ENCODE measurements at places on chromosomes 4 and X. TPM values are rescaled to one million over a fixed set of nuclear protein-coding genes. Genes with fewer than 3 reads are reported as not detected.

DNA sequence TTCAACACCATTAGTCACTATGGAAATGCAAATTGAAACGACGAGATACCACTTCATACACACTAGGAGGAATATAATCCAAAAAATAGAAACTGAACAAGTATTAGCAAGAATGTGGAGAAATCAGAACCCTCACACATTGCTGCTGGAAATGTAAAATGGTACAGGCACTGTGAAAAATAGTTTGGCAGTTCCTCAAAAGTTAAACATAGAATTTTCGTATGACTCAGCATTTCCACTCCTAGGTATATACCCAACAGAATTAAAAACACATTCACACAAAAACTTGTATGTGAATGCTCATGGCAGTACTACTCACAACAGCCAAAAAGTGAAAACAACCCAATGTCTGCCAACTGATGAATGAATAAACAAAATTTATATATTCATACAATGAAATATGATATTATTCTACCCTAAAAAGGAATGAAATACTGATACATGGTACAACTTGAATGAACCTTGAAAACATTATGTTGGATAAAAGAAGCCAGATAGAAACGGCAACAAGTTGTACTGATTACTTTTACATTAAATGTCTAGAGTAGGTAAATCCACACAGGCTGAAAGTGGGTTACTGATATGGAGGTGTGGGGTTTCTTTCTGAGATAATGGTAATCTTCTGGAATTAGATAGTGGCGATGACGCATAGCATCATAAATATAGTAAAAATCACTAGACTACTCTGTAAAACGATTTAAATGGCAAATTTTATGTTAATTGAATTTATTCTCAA is 22.3 kb downstream of the TEC start:
- DNase-seq, result no peak

- no peak for DNase-seq
These were observed 89.7 kb downstream of the SYTL5 start for GRCh38 chrX:38095971-38096529.

DNA sequence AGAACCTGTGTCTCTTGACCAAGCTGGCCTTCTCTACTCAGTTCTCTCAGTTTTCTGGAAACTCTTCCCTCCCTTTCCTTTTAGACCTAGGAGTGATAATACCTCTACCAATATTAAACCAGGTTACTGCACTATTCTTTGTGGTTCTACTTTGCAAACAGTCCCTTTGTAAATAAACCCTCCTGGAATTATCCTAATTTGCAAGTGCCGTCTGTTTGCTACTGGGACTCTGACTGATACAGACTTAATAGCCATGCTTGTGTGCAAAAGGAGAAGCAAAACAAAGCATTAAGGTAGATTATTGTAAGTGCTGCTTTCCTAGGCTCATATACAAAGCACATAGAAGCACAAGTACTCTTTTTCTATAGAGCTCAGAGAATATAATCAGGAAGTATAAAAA is 507.0 kb downstream of the INPP4B start:
- DNase-seq, result no peak

DNA sequence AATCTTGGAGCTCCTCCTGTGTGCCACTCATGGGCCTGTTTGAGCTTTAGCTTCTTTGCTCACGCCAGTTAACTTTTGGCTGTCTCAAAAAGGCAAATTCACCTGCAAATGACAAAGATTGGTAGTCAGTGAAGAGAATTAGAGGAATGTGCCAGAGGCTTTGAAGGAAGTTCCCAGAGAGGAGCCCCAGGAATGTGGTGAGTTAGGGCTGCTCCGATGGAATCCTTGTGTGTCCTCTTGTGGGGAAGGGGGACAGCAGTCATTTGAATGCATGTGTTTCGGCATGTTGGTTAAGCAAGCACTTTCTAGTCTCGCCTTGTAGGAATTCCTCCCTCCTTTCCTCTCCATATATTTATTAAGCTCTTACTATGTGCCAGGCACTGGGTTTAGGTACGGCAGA is 62.9 kb downstream of the ELF4 start:
- no peak for DNase-seq

DNA sequence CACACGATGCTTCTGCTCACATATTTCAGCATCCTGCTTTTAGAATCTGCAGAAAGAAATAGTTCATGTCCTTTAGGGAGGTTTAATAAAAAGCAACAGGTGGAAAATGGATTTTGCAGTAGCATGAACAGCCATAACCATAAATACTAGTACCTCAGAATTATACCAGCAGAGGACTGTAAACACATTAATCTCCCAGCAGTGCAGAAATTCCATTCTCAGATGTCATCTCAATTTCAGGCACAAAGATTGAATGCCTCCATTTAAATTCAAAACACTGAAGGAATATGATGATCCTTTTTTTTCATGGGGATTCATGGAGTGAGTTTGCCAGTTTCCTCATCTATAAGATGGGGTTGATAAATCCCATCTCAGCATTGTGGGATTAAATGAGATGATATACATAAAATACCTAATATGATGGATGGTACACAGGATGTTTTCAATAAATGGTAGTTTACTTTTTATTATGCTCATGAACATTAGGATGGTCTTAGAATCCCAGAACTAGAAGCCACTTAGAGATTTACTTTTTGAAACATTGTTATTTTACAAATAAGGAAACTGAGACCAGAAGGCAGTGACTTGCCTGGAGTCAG is 566 bp upstream of the LIMCH1 start:
- no peak for DNase-seq

DNA sequence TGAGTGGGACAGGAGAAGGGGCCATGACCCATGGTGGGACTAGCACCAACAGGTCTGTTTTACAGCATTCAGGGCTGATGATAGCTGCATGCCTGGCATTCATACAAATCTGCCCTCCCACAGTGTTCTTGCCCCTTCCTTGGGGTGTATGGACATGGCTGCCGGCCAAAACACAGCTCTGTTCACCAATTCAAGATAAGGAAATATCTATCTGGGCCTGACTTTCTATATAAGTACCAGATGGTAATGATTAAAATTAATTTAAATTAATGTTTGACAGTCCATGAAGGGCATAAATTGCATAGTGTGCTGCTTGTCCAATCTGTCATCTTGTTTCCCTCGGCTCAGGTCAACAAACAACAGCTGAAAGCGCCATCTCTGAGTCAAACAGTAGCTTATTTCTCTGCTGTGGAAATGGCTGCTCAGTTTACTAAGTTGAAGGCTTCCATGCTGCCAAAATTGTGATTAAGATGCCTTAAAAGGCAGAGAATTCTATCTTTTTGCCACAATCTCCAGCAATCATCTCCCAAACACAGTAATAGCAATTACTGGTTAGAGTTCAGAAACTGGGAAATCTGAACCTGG is 67.0 kb upstream of the TSPAN7 start:
- DNase-seq, result no peak

GPR119 gene
- not detected for total RNA-seq

F8A3 gene
- total RNA-seq, result 6.1 TPM

COX7B2 gene
- total RNA-seq, result not detected

MAGEA9B gene
- not detected for total RNA-seq

GPR34 gene
- 10.1 TPM for total RNA-seq

Data from right cardiac atrium (tissue), 5 donors.